ENCODE measurements at places on chromosomes 11 and 22.
A peak's percentile ranks its signal among the peaks of the same experiment; 100 is the strongest.

GRCh38 chr11:64102005-64102738, 63.7 kb downstream of the MACROD1 start:
- no peak for DNase-seq

GRCh38 chr22:31659246-31659645, 2.8 kb downstream of the PISD start:
- no peak for DNase-seq

DNA sequence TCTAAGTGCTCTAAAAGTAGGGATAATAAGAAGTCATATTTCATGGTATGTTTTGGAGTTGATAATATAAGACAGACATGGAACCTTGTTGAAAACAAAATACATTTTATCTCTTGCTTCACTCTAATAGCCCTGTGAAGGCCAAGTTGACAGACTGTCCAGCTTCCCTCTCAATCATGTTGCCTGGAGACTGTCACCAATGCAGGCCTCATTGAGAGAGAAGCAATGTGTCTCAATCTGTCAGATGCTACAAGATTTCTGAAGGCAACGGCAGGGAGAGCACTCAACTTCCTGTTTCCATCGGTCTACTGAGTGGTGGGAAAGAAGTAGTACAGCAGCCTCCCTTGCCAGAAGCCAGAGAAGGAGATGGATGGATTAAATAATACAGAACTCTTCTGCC, 23.6 kb upstream of the FJX1 start:
- DNase-seq: no peak

- no peak for DNase-seq
Observed at GRCh38 chr11:29343465-29344333, 673.1 kb downstream of the KCNA4 start.

- no peak for DNase-seq
Observed at GRCh38 chr11:91248199-91248807, 976.3 kb upstream of the FAT3 start.

- no peak for DNase-seq
Observed at GRCh38 chr22:35219012-35219411, 38.3 kb upstream of the HMGXB4 start.

GRCh38 chr11:5550440-5551095, 2.2 kb upstream of the OR52H1 start:
- DNase-seq: no peak

DNA sequence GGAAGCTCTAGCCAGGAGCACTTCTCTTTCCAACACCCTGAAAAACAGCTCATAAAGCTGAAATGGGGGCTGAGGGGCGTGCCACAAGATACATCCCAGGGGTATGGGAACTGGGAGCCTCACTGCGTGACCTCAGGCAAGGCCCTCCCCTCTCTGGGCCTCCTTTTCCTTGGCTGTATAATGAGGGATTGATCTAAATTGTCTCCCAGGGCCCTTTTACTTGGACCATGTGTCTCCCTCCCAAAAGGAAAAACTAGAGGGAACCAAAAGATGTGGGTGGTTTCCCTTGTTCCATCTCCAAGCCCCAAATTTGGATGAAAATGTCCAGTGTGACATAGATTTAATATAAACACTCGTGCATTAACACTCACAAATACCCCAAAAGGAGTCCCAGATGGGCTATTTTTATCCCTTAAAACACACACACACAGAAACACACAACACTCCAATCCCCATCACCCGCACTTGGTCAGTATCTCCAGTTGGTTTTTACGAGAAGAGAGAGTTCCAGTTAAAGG, 25.9 kb upstream of the SMTN start:
- DNase-seq: no peak

- no peak for DNase-seq
Observed at GRCh38 chr22:37154925-37155712, 5.4 kb upstream of the IL2RB start.

GRCh38 chr22:24965822-24966626, 13.5 kb downstream of the KIAA1671 start:
- no peak for DNase-seq

- DNase-seq: no peak
Observed at GRCh38 chr22:47030881-47031627, 268.6 kb downstream of the TBC1D22A start.

DNA sequence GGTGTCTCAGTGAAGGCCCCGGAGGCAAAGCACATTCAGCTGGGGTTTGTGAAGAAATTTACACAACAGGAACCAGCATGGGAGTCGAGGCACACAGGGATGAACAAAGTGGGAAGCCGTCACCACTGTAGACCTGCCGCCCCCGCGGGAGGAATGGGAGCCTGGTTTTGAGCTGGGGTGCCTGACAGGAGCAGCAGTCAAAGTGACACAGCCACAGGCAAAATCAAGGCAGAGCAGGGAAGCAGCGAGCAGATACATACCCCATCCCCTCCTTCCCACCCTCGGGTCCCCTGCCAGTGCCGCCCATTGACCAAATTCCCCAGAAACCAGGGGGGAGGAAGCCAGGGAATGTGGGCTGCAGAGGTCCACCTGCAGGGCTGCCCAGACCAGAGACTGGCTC, 20.8 kb downstream of the P2RX3 start:
- DNase-seq: no peak

DNA sequence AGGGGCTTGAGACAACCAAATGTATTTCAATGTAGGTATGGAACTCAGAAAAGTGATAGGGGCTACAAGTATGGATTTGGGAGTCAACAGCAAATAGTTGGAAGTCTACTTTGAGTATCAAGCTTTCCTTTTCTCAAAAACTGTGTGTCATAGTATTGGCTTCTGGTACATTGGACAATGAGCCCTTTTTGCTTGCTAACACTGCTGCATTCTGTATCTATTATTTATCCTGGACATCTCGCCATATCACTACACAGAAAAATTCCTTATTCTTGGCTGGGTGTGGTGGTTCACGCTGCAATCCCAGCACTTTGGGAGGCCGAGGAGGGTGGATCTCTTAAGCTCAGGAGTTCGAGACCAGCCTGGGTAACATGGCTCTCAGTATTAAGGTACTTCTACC, 18.4 kb downstream of the CYP2R1 start:
- DNase-seq: no peak

- DNase-seq: no peak
Observed at GRCh38 chr11:33855500-33855899, 36.4 kb downstream of the LMO2 start.

DNA sequence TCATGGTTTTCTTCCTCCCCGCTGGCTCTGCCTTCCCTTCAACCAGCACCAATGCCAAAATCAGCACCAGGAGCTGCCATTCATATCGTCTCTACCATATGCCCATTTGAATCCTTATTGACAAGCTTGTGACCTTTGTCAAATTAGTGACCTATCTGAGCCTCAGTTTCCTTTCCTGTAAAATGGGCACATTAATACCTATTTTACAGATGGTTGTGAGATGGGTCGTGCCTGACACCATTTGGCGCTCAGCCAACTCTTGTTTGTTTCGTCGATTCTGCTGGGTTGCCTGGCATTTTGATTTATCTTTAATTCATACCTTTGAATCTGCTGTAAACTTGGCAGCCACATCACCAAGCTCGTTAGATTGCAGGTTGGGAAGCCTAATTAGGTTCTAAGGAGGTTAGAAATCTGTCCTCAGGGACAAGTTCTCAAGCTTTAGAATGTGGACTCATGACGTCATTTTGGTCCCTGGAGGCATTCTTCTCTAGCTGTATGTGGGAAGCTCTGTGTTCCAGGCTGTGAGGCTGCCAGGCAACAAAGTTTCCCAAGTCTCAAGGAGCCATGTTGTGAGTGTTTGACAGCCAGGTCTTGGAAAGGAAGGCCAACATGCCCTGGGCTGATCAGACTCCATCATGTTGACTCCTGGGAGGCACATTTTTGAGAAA, 61.0 kb downstream of the RPS6KA4 start:
- no peak for DNase-seq

DNA sequence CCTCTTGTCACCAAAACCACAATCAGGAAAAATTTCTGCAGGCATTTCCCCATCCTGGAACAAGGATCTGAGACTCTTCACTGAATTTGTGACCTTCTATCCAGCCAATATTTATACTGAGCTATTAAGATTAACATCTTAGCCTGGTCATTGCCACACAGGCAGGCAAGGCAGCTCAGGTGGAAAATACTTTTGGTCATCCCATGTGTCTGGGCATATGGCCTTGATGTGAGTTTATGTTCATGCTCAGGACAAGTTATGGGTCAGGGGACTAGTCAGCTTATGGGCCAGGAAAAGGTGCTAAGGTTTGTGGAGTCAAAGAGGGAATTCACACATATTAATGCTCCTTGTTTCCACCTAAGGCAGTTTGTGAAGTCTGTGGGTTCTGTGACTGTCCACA, 124.3 kb upstream of the TOP3B start:
- DNase-seq: no peak

DNA sequence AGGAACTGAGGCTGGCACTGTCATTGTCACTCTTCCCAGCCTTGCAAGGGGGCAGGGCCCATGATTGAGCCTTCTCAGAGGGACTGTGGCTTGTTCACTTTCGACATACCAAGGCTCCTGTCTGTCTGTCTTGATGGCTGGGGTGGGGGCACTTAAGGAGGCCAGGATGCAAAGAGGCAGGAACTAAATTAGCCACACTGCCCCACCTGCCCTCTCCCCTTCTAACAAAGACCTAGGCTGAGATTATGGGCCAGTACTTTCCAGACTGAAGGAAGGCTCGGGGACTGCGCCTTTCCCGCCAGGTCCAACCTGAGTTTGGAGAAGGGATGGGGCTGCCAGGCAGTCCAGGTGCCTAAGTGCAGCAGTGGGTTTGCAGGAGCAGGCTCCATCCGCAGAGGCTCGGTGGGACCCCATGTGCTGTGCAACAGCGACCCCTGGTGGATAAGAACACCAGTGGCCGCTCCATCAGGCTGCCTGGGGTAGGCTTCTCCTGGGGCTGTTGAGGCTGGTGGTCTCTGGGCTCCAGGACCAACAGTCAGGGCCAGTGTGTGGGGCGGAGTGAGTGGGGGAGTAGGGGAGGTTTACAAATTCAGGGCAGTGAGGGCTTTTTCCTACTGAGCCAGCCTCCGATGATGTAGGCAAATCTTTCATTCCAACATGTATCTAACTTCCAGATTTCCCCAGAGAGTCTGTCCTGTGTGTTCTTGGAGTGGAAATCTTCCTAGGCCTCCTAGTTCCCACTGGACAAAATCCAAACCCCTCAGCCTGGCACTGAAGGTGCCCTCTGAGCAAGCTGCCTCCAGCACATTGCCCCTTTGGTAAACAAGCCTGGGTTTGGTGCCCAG, 93.9 kb downstream of the INSC start:
- peak; percentile 42 for DNase-seq

DNA sequence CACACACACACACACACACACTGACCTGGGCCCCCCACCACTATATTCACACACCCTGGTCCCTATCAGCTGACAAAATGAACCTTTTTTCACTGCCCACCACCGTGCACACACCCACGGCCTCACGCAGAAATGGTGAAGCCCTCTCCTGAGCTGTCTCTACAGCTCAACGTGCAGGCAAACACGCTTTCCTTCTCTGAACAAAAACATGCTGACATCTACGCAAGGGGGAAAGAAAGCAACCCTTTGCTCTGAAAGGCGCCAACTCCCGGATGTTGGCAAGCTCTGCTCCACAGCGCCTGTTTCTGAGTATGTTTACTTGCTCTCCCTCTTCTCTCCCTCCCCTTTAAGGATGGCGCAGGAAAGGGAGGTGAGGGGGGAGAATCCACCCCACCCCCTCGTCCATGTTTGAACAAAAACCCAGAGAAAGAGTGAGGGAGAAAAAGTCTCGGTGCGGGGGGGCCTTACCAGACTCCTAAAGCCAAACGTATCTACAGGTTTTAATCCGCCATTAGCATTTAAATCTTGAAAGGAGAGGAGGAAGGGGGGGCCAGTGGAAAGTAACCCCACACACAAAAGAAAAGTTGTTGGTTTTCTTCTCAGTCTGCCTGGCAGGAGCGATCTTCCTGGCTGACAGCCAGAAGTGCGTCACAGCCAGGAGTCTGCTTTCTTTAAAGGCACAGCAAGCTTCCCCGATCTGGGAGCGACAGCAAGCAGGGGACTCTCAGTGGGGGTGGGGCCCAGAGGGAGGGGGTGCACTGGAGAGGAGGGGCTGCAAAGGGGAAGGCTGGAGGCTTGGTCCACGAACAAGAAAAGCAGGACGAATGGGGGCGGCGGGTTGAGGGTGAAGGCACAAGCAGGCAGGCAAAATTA, 39.6 kb downstream of the NUMA1 start:
- DNase-seq: peak; percentile 42

GRCh38 chr11:8033305-8034105, 46.4 kb downstream of the EIF3F start:
- peak; percentile 23 for DNase-seq

GRCh38 chr11:34157163-34157562, 51.7 kb downstream of the NAT10 start:
- no peak for DNase-seq

- DNase-seq: no peak
Observed at GRCh38 chr11:70470127-70470526, 71.8 kb downstream of the CTTN start.

DNA sequence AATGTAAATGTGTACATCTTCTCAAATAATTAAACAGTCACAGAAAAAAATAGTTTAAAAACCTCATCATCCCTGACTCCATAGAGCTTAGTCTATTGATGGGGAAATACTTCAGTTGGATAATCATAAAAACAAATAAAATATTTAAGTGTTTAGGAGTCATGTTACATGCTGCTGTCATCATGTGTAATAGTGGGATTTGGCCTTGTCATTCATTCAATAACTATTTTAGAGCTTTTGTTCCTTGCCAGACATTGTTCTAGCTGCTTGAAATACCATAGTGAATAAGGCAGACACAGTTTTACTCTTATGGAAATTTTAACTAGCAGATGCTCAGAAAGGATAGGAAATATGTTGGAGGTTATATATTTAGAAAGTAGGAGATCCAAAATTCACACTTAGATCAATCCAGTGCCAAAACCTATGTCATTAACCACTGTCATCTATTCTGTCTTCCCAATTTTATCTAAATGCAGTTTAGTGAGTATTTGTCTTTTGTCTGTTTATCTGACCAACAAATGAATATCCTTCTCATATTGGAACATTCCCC, 324.7 kb downstream of the CASP12 start:
- DNase-seq: no peak

DNA sequence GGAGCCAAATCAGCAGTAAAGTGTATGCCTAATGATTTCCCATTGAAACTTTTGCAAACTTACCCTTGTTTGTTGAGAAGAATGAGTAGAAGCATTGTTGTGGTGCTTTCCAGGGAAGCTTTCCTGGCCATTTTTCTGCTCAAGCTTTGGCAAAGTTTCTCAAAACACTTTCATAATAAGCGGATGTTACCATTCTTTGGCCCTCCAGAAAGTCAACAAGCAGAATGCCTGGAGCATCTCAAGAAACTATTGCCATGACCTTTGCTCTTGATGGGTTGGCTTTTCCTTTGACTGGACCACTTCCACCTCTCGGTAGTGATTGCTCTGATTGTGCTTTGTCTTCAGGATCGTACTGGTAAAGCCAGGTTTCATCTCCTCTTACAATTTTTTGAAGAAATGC, 10.7 kb downstream of the PIWIL4 start:
- no peak for DNase-seq

DNA sequence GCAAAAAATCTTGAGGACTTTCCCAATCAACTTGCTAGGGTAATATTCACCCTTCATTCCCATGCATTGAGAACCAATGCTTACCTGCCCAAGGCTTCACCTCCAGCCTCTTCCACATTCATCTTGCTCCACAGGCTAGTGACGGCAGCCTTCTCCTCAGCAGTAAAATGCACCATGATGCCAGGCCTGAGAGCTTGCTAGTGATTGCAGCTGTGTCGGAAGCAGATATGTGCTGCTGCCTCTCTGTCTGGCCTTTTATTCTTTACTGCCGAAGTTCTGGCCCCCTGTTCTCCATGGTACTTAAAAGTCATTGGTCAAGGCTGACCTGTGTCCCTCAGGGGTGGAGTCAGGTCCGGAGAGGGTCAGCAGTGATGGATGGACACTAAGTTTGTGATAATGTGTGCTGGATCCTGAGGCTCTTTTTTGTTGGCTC, at the start of gene HBE1:
Gene HBE1, minus strand, starts transcription at position 231 of the 433 bp plus-strand sequence. Its CDS starts 55 bp downstream, at position 176.
- no peak for DNase-seq

All from activated naive CD4-positive, alpha-beta T cell (primary cell).